Immature natural killer cell (primary cell): ENCODE measurements at places on chromosomes 3 and 15. TPM values are rescaled to one million over a fixed set of nuclear protein-coding genes. Genes with fewer than 3 reads are reported as not detected.

The AQP9 gene
- polyA plus RNA-seq = not detected

- DNase-seq = no peak
Measured at GRCh38 chr3:99419116-99419515, 219.3 kb upstream of the COL8A1 start.

- DNase-seq = no peak
Measured at GRCh38 chr3:14393440-14394106, 8.8 kb upstream of the SLC6A6 start.

- no peak for DNase-seq
Measured at GRCh38 chr3:30107531-30107930, 498.9 kb upstream of the TGFBR2 start.

DNA sequence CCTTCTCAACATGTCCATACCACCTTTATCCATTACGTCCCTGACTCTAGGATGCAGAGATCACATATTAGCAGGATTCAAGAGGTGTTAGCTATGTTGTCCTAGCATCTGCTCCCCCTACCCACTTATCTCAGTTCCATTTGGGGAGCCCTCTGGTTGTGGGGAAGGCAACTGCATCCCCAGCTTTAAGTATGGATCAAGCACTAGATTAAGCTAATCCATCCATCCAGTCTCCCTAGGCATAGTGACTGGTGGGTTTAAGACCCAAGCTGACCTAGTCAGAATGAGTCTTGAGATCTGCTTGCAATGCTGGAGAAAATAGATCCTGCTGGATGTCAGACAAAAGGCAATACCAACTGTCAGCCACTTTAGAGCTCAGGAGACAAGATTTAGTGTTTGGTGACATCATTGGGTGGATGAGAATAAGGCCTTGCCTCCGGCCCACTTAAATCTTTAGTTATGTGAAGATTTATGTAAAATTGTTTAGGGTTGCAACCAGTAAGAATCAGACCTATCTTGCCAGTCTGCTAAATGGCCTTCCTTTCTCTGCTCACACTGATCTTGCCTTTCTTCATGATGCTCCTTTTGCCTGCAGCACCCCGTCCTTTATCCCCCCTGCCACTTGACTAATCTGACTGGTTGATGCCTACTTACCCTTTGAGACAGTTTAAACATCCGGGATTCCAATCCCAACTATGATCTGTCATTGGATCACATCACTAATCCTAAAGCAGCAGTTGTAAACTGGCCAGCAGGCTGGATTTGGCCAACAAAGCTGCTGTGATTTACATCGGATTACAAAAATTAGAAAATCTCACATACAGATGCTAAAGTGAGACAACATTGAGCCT lies 2.1 kb upstream of the ISY1 start:
- no peak for DNase-seq
